ENCODE measurements at places on chromosomes 1 and 21. TPM values are rescaled to one million over a fixed set of nuclear protein-coding genes. Genes with fewer than 3 reads are reported as not detected.

GRCh38 chr21:45935628-45936027 is 45.9 kb upstream of the COL6A1 start:
- no peak for DNase-seq

FCRL4 gene
- total RNA-seq, result not detected

DNA sequence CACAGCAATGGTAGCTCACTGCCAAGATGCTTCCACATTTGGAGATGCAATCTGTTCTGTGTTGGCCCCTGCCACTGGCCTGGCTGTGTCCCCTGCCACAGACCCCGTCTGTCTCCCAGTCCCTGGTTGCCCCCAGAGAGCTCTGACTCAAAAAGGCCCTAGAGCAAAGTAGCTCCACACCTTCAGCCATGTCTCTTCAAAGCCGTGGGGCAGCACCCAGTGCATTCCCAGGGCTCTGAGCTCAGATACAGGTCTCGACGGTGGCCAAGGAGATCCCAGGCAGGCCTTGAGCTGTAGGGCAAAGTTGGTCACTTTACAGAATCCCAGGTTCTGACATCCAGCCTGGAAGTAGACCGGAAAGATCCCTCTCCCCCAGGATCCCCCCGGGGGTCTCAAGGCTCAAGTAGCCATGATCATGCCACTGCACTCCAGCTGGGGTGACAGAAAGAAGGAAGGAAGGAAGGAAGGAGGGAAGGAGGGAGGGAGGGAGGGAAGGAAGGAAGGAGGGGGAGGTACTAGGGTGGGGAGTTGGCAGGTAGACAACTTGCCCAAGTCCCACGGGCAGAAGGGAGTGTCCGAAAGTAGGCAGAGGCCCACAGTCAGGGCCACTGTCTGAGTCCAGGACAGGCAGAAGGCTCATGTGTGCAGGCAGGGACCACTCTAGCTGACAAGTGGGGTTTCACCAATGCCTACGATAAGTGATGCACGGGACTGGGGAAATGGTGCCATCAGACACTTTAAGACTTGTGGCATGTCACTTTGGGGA is 4.8 kb upstream of the ARF1 start:
- DNase-seq, result no peak

GRCh38 chr1:81702079-81702715 is 98.5 kb upstream of the ADGRL2 start:
- no peak for DNase-seq

DNA sequence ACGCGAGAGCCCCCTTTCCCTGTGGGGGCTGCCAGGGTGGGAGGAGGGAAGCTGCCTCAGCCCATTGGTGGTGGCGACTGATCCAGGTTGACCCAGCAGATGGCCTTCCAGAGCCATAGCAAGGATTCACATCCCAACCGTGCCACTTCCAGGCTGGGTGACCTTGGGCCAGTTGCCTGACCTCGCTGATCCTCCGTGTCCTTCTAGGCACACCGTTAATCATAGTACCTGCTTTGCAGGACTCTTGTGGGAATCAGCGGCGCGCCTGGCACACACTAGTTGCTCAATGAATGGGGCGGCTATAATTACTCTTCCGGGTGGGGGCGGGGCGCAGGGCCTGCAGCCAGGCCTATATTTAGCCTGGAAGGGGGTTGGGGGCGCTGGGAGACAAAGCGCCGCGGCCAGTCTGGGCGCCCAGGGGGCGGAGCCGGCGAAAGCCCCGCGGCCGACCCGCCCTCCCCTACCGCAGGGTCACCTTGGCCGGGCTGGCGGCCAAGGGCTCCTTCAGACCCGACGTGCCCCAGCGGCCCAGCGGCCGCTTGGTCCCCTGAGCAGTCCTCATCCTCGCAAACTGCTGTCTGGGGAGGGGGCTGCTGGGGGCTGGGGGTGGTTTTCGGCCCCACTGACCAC is 5.1 kb downstream of the HSPB7 start:
- peak; percentile 73 for DNase-seq

- DNase-seq, result no peak
Measured at GRCh38 chr1:92837062-92837461, 5.2 kb downstream of the RPL5 start.

PAPPA2 gene
- total RNA-seq, result 1.5 TPM

DNA sequence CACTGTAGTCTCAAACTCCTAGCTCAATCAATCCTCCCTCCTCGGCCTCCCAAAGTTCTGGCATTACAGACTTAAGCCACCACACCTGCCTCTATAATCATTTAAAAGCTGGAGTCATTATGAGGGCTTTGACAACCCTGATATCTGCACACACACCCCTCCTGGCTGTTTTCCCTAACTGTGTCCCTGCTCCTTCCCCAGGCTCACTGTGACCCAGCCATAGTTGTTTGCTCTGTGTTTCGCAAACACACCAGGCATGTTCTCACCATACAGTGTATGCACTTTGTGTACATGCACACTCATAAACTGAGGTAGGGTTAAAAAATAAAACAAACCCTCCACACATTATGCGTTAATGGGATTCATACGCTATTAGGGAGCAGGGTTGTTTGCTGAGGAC is 21.8 kb upstream of the IL20 start:
- DNase-seq, result no peak

GRCh38 chr1:59072583-59072947 is 224.3 kb upstream of the FGGY start:
- DNase-seq, result no peak

CLDN17 gene
- not detected for total RNA-seq

DNA sequence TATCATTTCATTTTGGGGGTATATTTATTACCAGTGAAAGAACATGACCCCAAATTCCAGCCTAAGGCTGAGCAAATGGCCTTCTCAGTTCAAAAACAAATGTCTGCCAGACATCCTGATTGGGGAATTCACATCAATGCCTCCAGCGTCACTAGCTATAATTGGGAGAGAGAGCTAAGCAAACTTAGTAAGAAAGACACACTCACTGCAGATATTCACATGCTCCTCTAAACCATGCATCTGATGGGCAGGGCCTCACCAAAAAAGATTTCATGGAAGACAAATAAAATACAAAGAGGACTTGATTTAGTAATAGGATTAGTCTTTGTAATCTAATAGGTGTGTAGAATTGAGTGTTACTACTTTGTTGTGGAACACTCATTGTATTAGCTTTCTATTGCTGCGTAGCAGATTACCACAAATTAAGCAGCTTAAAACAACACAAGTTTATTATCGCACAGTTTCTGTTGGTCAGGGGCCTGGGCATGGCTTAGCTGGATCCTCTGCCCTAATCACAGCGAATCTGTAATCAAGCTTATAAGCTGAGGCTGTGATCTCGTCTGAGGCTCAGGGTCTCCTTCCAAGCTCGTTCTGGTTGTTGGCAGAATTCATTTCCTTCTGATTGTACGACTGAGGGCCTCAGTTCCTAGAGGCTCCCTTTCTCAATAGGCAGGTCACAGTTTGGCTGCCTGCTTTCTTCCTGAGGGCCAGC is 243.0 kb downstream of the PBX1 start:
- no peak for DNase-seq

DNA sequence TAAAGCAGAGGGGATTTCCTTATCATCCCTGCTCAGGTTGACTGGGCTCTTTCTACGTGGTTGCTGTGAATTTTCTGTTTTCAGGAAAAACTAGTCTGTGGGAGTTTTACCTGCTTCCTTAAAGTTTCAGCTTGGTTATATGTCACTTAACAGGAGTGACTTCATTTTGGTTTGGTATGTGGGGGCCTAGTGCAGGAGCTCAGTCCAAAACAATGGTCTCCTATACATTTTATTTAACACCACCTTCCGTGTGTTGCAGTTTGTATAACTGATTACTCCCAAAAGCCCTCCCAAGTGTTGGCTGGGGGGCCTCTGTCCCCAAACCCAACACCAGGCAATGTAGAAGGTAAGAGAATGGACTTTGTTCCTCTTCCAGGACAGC is 5.3 kb downstream of the IL23R start:
- no peak for DNase-seq

CFHR4 gene
- total RNA-seq, result not detected

DNA sequence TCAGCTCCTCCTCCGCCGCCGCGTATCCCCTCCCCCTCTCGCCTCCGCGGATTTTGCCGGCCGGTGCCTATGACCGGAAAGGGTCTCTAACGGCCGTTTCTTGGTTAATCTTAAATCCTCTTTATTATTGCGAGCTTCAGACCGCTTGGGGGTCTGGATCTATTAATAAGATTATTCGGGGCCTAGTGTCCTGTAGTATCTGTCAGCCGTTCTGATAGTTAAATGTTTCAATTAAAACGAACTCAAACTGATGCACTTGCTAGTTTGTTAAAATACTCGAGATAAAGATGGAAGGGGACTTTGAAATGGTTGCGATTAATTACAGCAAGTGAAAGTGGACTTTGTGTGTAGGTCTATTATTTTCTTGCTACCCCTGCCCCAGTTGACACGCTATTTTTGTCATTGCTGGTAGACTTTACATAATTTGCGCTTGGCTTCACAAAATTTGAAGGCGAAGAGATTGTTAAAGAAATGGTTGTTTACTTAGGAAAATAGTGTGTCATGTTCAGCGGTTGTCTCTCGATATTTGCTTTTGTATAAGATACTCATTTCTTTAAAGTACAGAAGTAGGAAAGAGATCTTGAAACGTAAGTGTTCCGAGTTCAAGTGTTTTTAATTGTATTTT is 779 bp downstream of the SON start:
- peak; percentile 73 for DNase-seq

AMY2A gene
- 2.5 TPM for total RNA-seq

DNA sequence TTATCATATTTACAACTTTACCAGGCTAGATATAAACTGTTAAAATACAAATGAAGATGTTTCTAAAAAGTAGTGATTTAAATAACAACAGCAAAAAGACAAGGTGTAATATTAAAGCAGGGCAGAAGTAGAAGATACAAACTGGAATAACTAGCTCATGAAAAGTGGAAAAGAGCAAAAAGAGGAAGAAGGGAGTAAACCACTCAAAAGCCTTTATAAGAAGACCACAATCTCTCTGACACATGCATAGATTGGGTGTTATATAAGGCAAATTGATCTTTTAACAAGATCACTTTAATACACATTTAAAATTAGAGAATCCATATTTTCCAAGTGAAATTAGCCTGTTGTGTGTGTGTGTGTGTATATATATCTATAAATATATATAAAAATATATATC is 5.0 kb downstream of the DENND1B start:
- DNase-seq, result no peak

PRDM16 gene
- total RNA-seq, result 1.2 TPM

- DNase-seq, result no peak
Measured at GRCh38 chr1:73104749-73105148, 822.4 kb upstream of the NEGR1 start.

SORT1 gene
- 123 TPM for total RNA-seq

TMEM200B gene
- total RNA-seq, result 1.3 TPM

GRCh38 chr21:26077521-26077920 is 93.0 kb downstream of the APP start:
- DNase-seq, result no peak

DNA sequence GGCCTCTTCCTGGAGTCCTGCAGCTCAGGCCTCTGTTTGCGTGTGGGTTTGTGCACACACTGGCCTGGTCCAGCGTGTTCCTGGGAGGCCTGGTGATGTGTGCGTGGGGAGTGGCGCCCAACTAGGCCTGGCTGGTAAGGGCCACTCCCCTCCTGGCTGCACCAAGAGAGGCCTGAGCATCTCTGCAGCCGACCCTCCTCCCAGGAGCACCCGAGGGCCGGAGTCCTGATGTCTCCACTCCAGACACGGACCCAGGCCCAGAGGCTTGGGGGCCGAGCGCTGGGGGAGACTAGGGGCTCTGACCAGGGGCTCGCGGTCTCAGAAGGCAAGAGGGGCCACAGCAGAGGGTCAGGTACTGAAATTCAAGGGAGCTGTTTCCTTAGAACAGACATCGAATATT is 33.3 kb downstream of the MORN1 start:
- DNase-seq, result no peak

- DNase-seq, result peak; percentile 39
Measured at GRCh38 chr1:100187912-100188311, 9.9 kb upstream of the LRRC39 start.

- DNase-seq, result no peak
Measured at GRCh38 chr21:17780539-17780938, 38.6 kb downstream of the C21orf91 start.

DNA sequence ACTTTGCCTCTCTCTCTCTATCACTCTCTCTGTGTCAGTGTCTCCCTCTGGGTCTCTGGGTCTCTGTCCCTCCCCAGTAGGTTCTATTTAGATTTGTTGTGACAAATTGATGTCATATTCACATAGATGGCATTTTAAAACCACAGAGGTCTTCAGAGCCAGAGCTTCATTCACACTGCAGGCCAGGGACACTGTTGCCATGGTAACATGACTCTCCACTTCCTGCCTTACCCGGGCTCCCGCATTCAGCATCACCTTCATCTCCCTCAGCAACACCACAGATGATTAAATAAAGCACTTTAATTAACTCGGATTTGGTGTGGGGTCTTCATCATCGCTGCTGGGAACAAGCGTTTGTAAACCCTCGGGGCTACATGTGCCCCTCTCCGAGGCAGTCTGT is 132.6 kb downstream of the ETS2 start:
- DNase-seq, result no peak

DNA sequence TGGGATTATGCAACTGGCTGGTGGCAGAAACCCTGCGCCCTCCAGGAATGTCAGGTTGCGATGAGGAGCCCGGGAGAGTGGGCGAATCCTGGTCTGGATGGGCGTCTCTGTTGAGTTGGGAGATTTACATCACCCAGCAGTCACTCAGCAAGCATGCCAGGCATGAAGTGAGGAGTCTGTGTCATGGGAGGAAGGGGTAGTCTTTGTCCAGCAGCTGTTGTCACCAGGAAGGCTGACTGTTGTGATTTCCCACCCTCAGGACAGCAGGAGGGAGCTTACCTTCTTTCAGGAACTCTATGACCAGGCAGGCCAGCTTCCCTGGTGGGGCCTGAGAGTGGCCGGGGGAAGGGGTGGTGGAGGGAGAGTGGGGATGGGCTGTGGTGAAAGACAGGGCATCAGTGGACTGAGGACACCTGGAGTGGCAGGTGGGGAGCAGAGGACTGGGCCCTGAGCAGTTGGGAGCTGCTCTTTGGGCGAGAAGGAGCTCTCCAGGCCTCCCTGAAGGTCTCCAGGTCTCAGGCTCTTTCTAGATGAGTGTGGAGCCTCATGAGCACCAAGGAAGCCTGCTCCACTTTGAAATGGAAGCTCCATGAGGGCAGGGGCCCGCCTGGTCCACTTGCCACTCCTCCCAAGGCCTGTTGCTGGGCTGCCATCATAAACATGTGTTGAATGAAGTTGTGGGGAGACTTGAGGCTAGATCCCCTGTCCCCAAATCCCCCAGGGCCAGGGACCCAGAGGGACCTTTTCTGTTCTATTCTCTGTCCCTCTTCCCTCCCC is 21.3 kb upstream of the PKP1 start:
- DNase-seq, result no peak

- DNase-seq, result no peak
Measured at GRCh38 chr1:37064039-37064438, 29.7 kb upstream of the GRIK3 start.

GRCh38 chr1:225882694-225883615 is 775 bp upstream of the TMEM63A start:
- peak; percentile 44 for DNase-seq
